ENCODE measurements at places on chromosomes 1 and 21. TPM values are rescaled to one million over a fixed set of nuclear protein-coding genes. Genes with fewer than 3 reads are reported as not detected.

- no peaks in the 10 kb centered on the region for H3K4me1 ChIP-seq
- DNase-seq: no peak
- H3K4me3 ChIP-seq: no peak overlapping the region
- peaks cover 43% of the 10 kb centered on the region for H3K27me3 ChIP-seq
Measured at GRCh38 chr1:12711536-12711935, 4.4 kb upstream of the AADACL3 start.

Gene S100A8
- 1.8 TPM for total RNA-seq

GRCh38 chr1:56578138-56578962 is 1.0 kb downstream of the PLPP3 start:
- no peaks in the 10 kb centered on the region for H3K36me3 ChIP-seq
- H3K4me3 ChIP-seq: no peak overlapping the region
- no peak for DNase-seq
- H3K27ac ChIP-seq: no peak overlapping the region

Gene OR2L3
- total RNA-seq: not detected

- no peaks in the 10 kb centered on the region for H3K36me3 ChIP-seq
- no peak for DNase-seq
- H3K4me3 ChIP-seq: no peak overlapping the region
- H3K27ac ChIP-seq: no peak overlapping the region
Measured at GRCh38 chr1:45122724-45123123, 83.7 kb downstream of the ZSWIM5 start.

GRCh38 chr1:43648221-43648847 is 1.6 kb upstream of the KDM4A start:
- H3K27me3 ChIP-seq: peaks cover 3% of the 10 kb centered on the region
- no peak for DNase-seq
- H3K27ac ChIP-seq: peak overlapping the region; percentile 21
- H3K4me3 ChIP-seq: peak overlapping the region; percentile 92

Gene LCE6A
- total RNA-seq: not detected

Gene WNT2B
- 0.86 TPM for total RNA-seq

DNA sequence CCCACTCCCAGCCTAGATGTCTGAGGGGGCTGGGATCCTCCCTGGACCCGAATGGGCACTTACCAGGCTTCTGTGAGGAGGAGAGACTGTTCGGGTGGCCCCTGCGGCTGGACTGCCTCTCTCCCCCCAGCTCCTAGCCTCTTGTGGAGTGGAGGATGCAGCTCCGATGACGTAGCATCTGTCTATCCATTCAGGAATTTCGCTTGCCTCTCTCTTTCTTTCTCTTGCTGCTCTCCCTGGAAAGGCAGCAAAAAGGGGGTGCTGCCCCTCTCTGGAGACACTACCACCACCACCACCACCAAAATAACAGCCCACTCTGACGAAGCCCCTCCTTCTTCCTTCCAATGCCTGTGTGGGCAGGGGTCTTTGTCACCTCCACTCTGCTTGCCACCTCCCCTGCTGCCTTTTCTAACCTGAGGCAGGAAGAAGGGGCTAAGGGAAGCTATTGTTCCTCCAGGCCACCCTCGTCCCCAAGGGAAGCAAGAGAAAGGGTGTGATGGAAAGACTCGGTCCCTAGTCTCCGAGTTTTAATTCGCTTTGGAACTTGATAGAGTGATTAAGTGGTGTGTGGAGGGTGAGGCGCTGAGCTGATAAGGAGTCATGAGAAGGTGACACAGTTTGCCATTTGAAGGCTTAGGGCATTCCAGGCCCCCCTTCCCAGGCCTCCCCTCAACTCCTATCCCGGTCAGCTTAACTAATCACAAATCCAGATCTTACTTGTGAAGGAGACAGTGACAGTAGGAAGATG is 60.5 kb downstream of the RHBG start:
- no peak overlapping the region for H3K4me3 ChIP-seq
- DNase-seq: no peak
- H3K27ac ChIP-seq: no peak overlapping the region
- H3K36me3 ChIP-seq: no peaks in the 10 kb centered on the region
- H3K27me3 ChIP-seq: peaks cover 69% of the 10 kb centered on the region

- no peak overlapping the region for H3K4me3 ChIP-seq
- no peaks in the 10 kb centered on the region for H3K36me3 ChIP-seq
- DNase-seq: no peak
- no peaks in the 10 kb centered on the region for H3K4me1 ChIP-seq
Measured at GRCh38 chr1:162003061-162003829, 20.4 kb downstream of the OLFML2B start.

Gene PM20D1
- 0.75 TPM for total RNA-seq

Gene HEYL
- total RNA-seq: not detected

GRCh38 chr21:45406801-45407628 is 2.0 kb downstream of the COL18A1 start:
- peaks cover 37% of the 10 kb centered on the region for H3K27me3 ChIP-seq
- DNase-seq: no peak
- H3K4me1 ChIP-seq: peaks cover 7% of the 10 kb centered on the region
- peak overlapping the region; percentile 19 for H3K4me3 ChIP-seq
- H3K36me3 ChIP-seq: no peaks in the 10 kb centered on the region

DNA sequence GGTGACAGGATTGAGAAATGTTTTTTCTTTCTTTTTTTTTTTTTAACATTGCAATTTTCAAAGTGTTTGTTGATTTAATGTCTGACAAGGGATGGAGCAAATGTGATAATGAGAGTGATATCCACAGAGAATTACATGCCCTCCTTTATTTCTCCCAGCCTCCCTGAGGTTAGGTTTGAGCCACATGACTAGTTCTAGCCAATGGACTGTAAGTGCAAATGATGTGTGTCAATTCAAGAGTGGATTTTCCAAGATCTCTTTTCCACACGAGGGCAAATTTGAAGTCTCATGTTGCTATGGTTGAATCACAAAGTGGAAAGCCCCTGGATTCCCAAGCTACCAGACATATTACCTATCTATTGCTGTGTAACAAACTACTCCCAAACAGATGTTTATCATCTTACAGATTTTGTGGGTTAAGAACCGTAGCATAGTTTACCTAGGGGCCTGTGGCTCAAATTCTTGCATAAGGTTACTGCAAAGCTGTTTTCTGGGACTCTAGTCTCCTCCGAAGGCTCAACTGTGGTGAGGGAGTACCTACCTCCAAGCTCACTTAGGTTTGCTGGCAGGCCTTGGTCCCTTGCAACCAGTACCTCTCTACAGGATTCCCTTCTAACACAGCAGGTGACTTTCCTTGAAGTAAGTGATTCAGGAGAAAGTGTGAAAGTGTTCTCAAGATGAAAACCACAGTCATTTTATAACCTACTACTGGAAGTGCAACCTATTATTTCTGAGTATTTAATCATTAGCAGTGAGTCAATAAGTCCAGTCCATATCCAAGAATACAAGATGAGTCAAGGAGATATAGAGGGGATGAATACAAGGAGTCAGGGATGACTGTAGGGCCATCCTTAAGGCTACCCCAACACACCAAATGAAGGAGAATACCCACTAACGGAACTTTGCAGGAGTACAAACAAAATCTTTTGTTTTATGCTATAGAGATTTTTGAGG is 533.6 kb downstream of the PTPRC start:
- no peak for DNase-seq
- H3K4me3 ChIP-seq: peak overlapping the region; percentile 70
- H3K27ac ChIP-seq: peak overlapping the region; percentile 84
- H3K36me3 ChIP-seq: peaks cover 10% of the 10 kb centered on the region

DNA sequence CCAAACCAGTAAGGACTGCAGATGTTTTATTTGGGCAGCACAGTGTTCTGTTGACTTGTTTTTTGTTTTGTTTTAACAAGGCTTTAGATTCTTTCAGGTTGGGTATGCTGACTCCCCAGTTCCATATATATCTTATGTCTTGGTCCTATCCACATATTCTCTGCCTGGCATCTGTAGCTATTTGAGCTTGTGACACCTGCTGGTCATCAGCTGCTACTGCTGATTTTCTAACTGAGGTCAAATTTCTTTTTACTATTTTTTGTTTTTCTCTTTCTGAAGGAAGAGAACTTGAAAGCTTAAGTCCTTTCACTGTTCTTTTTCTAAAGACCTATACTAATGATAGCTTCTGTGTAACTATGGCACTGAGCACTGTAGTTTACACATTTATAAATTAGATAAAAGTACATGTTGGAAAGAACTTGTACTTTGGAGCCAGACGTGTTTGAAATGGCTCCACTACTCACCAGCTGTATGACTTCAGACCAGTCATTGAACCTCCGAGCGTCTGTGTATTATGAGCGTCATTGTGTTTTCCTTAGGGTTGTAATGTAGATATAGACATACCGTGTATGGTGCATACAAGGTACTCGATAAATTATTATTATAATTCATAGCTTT is 109.4 kb downstream of the NRDC start:
- H3K36me3 ChIP-seq: peaks cover 21% of the 10 kb centered on the region
- DNase-seq: no peak
- no peak overlapping the region for H3K27ac ChIP-seq
- no peak overlapping the region for H3K4me3 ChIP-seq
- H3K4me1 ChIP-seq: peaks cover 18% of the 10 kb centered on the region
- no peaks in the 10 kb centered on the region for H3K27me3 ChIP-seq

GRCh38 chr1:104466068-104466467 is 716.4 kb downstream of the AMY1C start:
- no peaks in the 10 kb centered on the region for H3K4me1 ChIP-seq
- peaks cover 10% of the 10 kb centered on the region for H3K36me3 ChIP-seq
- H3K4me3 ChIP-seq: no peak overlapping the region
- H3K27me3 ChIP-seq: no peaks in the 10 kb centered on the region

- DNase-seq: no peak
- H3K4me3 ChIP-seq: no peak overlapping the region
- no peaks in the 10 kb centered on the region for H3K27me3 ChIP-seq
- H3K4me1 ChIP-seq: no peaks in the 10 kb centered on the region
- H3K36me3 ChIP-seq: no peaks in the 10 kb centered on the region
- H3K27ac ChIP-seq: no peak overlapping the region
Measured at GRCh38 chr1:118486199-118486598, 301.2 kb upstream of the SPAG17 start.

- no peaks in the 10 kb centered on the region for H3K36me3 ChIP-seq
- H3K27ac ChIP-seq: no peak overlapping the region
- H3K4me3 ChIP-seq: no peak overlapping the region
- H3K4me1 ChIP-seq: no peaks in the 10 kb centered on the region
Measured at GRCh38 chr1:108861566-108861965, 4.7 kb upstream of the AKNAD1 start.

- peaks cover 4% of the 10 kb centered on the region for H3K36me3 ChIP-seq
- DNase-seq: no peak
- no peaks in the 10 kb centered on the region for H3K27me3 ChIP-seq
- peak overlapping the region; percentile 71 for H3K4me3 ChIP-seq
- H3K4me1 ChIP-seq: peaks cover 36% of the 10 kb centered on the region
Measured at GRCh38 chr1:32337855-32338636, 2.0 kb upstream of the MARCKSL1 start.

Gene TNFRSF18
- 591 TPM for total RNA-seq

DNA sequence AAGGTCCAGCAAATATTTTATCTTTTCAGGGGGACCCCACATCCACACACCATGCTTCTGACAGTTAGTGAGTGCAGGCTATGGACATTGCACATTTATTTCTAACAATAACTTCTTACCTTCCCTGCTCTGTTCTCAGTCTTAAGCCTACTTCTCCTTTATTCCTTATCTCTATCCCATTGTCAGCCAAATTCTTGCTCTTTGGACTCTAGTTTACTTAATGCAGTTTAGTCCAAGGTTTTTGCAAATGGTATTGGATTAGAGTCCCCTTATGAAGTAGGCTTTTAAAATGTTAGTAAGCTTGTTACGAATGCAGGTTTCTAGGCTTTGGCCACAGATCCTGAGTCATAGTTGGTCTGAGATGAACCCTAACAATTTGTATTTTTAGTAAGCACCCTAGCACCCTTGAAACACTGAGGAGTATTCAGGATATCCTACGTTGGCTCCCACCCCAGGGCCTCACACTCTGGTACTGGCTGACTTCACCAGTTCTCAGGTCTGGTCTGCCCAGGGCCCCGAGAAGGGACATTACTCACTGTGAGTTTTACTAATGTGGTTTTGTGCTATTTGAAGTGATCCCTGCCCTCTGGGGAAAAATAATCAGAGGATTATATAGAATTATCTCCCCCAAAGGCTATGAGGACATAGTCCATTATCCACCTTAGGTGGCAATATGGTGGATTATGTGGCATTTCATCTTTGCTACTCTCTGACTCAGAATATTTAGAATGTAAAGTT is 239.5 kb downstream of the TGFB2 start:
- no peaks in the 10 kb centered on the region for H3K4me1 ChIP-seq
- H3K36me3 ChIP-seq: no peaks in the 10 kb centered on the region
- H3K27ac ChIP-seq: no peak overlapping the region
- no peak overlapping the region for H3K4me3 ChIP-seq

DNA sequence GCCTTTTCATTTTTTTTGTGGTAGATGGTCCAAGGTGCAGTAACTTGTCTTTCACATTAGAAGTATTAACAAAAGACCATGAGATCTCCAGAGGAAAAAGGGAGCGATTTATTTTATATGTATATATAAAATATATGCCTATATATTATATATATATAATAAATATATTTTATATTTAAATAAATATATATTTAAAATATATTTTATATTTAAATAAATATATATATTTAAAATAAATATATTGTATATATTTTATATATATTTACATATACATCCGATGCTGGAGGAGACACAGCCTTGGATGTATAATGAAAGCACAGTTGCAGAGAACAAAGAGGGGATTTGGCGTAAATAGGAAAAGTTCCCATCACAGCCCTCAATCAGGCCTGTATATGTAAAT is 182.1 kb downstream of the KCNK2 start:
- no peak overlapping the region for H3K4me3 ChIP-seq
- no peaks in the 10 kb centered on the region for H3K4me1 ChIP-seq
- no peaks in the 10 kb centered on the region for H3K36me3 ChIP-seq
- H3K27me3 ChIP-seq: no peaks in the 10 kb centered on the region

DNA sequence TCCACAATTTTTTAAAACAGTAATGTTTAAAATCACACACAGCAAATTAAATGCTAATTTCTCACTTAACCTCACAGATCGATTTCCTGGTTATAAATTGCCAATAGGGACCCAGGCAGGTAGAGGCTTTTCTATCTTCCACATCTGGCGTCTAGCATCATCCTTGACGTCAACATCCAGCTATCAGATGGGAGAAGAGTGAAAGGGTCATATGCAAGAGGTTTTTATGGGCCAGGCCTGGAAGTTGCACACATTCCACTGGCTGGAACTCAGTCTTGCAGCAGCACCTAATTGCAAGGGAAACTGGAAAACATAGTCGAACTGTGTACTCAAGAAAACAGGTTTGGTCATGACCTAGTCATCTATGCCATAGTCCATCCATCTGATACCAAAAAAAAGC is 6.0 kb upstream of the EEIG2 start:
- no peak for DNase-seq
- H3K4me3 ChIP-seq: no peak overlapping the region
- H3K36me3 ChIP-seq: no peaks in the 10 kb centered on the region
- H3K27ac ChIP-seq: no peak overlapping the region
- H3K27me3 ChIP-seq: peaks cover 5% of the 10 kb centered on the region

Gene KDF1
- total RNA-seq: not detected

GRCh38 chr1:190975827-190976226 is 498.2 kb upstream of the BRINP3 start:
- no peak for DNase-seq
- H3K27me3 ChIP-seq: no peaks in the 10 kb centered on the region
- no peak overlapping the region for H3K27ac ChIP-seq
- H3K4me3 ChIP-seq: no peak overlapping the region
- H3K36me3 ChIP-seq: peaks cover 4% of the 10 kb centered on the region

Gene TMPRSS15
- not detected for total RNA-seq

Gene TM2D1
- total RNA-seq: 32.7 TPM

- no peaks in the 10 kb centered on the region for H3K36me3 ChIP-seq
- no peak overlapping the region for H3K27ac ChIP-seq
- no peak overlapping the region for H3K4me3 ChIP-seq
- no peaks in the 10 kb centered on the region for H3K27me3 ChIP-seq
Measured at GRCh38 chr21:28234326-28234725, 758.4 kb downstream of the LTN1 start.

- H3K36me3 ChIP-seq: no peaks in the 10 kb centered on the region
- no peak overlapping the region for H3K4me3 ChIP-seq
- H3K4me1 ChIP-seq: no peaks in the 10 kb centered on the region
- no peaks in the 10 kb centered on the region for H3K27me3 ChIP-seq
- DNase-seq: no peak
Measured at GRCh38 chr1:21865609-21865942, 53.5 kb downstream of the LDLRAD2 start.

Measured in natural killer cell treated with Interleukin-12 subunit alpha and Interleukin-12 subunit beta and Interleukin-15 and Interleukin-18, amount 100 ng/mL, for 72 hours (primary cell).